ENCODE measurements at places on chromosomes 16 and 17.

DNA sequence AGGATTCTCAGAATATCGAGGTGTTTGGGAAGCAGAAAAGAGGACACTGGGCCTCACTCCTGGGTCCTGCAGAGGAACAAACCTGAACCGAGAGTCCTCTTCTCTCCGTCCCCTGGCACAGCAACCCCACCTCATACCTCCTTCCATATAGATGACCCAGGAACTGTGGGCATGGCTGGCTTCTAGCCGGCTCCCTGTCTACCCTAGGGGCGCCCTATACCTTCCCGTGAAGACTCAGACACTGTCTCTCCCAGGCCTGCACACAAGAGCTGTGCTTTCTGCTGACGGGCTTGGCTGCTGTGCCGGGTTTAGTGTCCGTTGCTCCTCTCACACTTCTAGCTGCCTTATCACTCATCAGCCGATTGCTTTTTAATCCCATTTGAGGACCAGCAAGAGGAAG lies 46.5 kb upstream of the CRISPLD2 start:
- no peak for DNase-seq

DNA sequence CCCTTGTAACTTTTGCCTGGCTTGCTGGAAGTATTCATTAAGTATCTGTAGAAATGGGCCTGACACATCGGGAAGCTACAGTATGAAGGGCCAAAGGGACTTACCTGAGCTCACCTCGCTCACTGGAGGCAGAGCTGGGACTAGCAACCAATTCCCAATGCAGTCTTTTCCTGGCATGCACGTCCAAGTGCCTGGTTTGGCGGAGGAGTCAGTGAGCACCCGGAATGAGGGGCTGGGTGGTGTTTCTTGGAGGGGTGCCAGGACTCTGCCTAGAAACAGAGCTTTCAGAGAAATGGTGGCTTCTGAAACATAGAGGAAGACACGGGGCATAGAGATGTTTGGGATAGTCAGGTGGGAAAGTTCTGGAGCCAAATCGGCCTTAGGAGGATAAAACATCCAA lies 18.4 kb upstream of the GPRC5C start:
- DNase-seq = no peak

- no peak for DNase-seq
These were observed 138.0 kb downstream of the NLK start for GRCh38 chr17:28180449-28180848.

- DNase-seq = no peak
These were observed 59.1 kb downstream of the PRMT7 start for GRCh38 chr16:68369697-68370580.

DNA sequence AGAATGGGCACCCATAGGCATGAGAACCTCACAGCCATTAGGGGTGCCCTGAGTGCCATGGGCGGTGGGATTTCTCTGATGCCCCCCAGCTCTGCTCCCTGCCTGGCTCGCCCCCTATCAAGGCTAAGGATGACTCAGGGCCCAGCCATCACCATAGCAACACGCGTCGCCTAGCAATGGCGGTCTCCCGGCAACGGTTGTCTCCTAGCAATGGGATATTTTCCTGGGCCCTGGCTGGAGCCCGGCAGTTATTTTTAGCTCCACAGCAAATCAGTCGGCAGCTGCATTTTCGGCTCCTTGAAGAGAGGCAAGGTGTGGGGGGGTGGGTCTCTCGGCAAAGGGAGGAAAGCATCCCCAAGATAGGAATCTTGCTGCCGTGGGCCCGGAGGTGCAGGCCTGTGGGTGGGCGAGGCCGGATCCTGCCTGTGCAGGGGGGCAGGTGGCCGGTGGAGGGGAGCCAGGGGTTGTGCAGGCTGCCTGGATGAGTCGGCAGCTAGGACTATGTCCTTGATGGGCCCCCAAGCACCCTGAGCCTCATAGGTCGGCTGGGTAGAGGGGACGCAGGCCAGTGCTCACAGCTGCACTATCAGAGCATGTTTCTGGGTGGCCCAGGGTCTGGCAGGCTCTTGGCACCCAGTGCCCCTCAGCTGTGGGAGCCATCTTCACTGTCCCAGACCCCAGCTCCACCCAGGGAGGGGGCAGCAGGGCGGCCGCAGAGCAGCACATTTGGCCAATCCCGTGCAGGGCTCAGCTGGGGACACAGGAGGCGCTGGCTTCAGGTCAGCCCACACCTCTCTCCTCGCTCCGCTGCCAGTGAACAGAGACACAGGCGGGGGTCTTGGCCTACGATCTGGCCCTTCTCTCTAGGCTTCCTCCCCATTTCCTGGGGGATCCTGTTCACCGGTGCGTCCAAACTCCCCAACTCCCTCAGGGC lies 4.2 kb upstream of the FBXL16 start:
- no peak for DNase-seq

- DNase-seq = no peak
These were observed 77.9 kb downstream of the SDR42E1 start for GRCh38 chr16:81933361-81933760.

DNA sequence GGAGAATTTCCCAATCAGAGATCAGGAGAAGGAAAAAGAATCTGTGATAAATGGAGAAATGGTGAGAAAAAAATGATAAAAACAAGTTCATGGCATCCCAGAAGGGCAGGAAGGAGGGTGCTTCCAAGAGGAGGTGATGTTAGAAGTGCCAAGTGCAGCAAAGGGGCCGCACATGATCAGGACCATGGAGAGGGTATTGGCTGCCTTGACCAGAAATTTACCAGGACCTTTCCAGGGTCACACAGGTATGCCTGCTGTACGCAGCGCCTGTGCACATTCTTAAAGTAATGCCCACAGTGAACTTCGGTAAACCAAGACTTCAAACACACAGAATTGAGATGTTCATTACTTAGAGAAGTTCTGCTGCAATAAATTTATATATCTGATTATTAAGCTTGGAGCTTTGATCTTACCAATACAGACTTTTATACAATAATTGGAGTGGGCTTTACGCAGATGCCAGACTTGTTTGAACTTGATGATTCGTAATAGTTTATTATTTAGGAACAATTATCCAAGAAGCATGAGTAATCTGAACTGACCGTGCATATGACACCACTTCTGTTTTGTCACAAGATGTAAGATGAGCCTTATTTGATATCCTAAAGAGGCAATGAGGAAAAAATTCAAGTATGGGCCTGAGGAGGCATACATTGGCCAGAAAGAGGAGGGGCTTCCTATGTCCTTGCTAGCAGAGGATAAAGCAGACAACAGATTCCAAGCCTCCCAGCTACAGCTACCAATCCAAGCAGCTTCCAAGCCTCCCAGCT lies 2.2 kb upstream of the KRT33A start:
- DNase-seq = no peak

DNA sequence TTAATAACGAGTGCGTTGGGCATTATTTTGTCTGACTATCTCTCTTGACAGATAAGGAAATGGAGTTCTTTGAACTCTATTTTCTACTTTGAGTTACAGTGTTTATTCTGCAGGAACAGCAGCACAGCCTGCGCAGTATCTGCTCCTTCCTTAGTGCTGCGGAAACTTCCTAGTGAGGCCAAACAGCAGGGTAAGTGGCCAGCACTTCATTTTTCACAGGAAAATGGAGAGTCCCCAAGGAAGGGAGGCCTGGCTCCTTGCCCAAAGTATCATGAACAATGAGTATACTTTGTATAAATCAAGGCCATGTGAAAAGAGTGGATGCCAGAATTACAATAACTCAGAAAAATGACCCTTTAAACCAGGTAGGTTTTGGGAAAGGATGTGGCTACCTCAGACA lies 140.6 kb downstream of the VPS53 start:
- no peak for DNase-seq

- no peak for DNase-seq
These were observed 870 bp upstream of the ITGA3 start for GRCh38 chr17:50055055-50055425.

DNA sequence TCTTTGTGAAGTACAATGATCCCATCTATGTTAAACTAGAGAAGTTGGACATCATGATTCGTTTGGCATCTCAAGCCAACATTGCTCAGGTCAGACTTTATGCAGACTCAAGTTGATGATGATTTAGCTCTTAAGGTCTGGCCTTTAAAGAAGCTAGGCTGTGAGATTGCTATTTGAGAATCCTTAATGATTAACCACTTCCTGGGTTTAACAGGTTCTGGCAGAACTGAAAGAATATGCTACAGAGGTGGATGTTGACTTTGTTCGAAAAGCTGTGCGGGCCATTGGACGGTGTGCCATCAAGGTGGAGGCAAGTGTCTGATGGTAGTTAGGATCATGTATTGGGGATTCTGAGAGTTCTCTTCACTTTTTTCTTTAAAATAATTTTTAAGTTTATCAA lies 40.3 kb downstream of the AP2B1 start:
- DNase-seq = no peak
